WERI-Rb-1 (cell line): ENCODE measurements at places on chromosomes 2 and 18.

DNA sequence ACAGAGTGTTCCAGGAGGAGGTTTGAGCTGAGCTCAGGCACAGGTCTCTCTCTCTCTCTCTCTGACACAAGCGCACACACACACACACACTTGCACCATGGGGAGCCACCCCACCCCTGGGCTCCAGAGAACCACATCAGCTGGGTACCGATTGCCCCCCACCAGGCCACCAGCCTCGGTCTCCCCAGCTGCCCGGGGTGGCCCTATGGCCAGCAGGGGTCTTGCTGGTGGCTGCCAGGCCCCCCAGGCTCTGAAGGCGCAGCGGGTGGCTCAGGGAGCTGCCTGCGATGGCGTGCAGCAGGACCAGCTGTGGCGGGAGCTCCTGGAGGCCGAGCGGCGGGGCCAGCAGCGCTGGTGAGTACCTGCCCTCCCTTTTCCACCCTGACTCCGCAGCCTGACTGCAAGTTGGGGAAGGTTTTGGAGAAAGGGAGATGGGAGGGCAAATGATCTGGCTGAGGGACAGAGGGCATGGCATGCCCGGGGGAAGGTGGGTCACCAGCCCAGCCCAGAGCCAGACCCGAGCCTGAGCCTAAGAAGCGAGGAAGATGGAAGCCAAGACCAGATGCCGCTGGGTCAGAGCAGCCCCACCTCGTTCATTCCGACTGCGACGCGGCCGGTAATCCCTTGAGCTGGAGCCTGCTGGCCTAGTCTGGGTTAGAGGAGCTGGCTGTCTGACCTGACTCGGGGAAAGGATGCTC lies 21.9 kb upstream of the SLC66A3 start:
- peak; percentile 94 for DNase-seq

DNA sequence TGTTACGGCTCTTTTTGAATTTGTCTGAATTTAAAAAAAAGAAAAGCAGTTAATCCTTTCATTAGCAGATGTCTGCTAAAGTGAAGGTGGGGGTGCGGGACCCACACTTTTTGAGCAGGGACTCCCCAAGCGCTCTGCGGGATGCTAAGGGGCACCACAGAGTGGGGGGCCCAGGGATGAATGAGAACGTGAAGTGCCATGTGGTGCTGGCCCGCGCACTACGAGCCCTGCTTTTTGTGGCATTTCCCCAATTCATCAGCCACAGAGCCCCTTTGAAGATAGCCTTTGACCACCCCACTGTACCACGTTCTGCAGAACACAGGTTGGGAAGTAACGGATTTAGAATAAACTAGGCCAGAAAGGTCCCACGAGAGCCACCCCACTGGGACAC lies 28.6 kb downstream of the HS1BP3 start:
- DNase-seq: peak; percentile 14

DNA sequence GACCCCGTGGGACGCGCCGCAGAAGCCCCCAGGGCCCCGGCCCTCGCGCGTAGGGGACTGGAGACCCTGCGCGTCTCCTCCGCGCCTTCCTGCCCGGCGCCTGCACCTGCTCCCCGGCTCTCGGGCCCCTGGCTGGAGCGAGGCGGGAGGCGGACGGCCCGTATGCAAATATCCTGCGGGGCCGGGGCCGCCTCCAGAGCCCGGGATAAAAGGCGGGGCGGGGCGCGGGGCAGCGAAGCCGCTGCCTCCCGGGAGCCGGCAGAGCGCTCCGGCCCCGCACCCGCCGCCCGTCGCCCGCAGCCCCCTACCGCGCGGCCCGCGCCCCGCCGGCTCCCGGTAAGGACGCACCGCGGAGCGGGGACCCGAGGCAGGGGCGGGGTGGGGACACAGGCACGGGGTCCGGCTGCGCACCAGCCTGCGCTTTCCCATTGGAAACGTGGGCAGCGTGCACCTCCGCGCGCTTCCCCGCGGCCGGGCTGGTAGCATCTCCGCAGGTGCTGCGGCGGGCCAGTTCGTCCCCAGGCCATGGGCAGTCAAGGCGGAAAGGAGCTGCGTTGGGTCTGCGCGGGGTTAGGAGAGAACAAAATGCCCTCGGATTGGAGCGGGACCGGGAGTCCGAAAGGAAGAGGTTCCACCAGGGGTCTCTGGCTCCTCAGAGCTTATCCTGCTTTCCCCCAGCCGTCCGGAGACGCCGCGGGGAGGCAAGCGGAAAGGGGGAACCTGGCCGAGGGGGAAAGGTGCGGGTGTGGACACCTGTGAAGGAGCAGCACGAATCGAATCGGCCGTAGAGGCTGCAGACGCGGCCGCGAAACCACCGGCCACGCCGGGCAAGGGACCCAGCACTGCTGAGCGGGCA lies at the start of gene ATP6V1C2:
ATP6V1C2 (plus strand) TSS at position 235 of the 856 bp plus-strand sequence. CDS start 1,220 bp downstream, outside the sequence.
- DNase-seq: peak; percentile 65

- no peak for DNase-seq
Measured at GRCh38 chr2:105515581-105516415, 116.9 kb upstream of the FHL2 start.

DNA sequence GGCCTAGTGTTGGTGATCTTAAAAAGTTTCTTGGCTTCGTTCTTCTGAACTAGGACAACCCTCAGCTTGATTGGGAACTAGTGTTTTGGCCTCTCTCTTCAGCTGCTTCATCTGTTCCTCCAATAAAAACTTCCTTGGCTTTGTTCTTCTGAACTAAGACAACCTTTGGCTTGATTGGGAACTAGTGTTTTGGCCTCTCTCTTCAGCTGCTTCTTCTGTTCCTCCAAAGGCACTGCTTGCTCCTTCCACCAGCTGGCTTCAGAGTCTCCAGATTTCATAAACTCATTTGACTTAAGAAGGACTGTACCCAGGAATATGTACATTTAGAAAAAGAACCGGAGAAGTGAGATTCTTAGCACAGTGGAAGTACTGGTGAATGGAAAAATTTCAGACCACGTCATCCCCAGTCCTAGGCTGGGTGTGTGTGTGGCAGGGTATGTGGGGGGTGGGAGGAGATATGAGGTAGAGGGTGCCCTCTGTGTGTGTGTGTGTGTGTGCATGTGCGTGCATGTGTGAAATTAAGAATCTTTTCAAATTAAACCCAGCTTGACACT lies 20.4 kb downstream of the IL1R2 start:
- no peak for DNase-seq

DNA sequence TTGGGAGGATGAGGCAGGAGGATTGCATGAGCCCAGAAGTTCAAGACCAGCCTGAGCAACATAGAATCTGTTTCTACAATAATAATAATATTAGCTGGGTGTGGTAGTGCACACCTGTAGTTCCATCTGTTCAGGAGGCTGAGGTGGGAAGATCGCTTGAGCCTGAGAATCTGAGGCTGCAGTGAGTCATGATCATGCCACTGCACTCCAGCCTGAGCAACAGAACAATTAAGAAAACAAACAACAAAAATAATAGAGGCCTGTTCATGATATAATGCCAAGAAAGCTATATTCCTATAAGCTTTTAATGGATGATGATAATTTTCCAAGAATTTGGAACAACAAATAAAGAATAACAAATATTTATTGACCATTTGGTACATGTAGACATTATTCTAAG lies 6.9 kb upstream of the CCBE1 start:
- no peak for DNase-seq

- DNase-seq: peak; percentile 79
Measured at GRCh38 chr18:57062844-57063243, 84.0 kb upstream of the BOD1L2 start.

DNA sequence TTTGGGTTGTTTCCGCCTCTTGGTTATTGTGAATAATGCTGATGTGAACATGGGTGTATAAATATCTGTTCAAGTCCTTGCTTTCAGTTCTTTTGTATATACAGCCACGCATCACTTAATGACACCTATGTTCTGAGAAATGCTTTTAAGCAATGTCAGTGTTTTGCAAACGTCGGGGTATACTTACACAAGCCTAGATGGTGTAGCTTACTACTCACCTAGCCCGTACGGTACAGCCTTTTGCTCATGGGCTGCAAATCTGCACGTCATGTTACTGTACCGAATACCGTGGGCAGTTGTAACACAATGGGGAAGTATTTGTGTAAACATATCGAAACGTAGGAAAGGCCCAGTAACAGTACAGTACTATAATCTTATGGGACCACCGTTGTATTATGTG lies 12.4 kb downstream of the RALB start:
- no peak for DNase-seq

- DNase-seq: no peak
Measured at GRCh38 chr18:3008541-3008940, 4.4 kb downstream of the LPIN2 start.

DNA sequence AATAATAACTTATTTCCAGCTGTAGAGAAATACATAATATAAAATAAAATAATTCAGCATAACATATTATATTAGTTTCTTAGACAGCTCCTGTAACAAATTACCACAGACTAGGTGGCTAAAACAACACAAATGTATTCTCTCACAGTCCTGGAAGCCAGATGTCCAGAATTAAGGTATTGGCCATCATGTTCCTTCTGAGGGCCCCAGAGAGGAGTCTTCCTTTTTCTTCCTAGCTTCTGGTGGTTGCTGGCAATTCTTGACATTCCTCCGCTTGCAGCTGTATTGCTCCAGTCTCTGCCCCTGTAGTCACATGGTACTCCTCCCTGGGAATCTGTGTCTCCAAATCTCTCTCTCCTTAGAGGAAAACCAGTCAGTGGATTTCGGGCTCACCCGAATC lies 146.8 kb downstream of the RBM43 start:
- no peak for DNase-seq

GRCh38 chr2:64504774-64505720 lies 19.1 kb upstream of the AFTPH start:
- no peak for DNase-seq

DNA sequence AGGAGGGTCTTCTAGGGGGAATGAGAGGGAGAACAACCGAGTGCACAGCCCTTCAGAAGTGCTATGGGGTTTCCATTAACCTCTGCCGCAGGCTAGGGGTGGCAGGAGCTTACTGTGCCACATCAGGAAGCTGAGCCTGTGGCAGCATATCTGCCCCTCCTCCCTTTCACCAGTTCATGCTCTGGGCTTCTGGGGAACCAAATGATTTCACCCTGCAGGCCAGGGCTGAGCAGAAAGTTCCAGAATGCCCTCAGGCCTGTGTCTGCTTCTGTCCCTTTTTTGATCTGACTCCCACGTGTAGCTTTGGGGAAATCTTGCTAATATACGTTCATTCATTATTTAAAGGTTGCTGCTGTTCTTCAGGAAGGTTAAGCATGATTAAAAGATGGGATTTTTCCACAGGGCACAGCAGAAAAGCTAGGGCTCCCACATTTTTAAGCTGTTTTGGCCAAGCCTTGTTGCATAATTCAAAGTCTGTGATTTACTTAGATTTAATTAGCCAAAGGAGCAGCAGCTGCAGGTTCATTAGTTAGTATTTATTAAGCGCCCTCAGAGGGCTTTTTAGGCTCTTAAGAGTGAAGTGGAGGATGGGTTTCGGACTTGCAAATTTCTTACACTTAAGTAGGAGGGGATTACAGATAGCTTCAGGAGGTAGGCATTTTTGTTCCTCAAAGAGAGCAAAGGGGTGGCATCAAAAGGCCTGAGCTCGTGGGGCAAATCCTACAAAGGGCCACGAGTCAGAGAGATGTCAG lies 10.2 kb downstream of the TMEM247 start:
- no peak for DNase-seq
